ENCODE measurements at places on chromosomes 4 and X.

DNA sequence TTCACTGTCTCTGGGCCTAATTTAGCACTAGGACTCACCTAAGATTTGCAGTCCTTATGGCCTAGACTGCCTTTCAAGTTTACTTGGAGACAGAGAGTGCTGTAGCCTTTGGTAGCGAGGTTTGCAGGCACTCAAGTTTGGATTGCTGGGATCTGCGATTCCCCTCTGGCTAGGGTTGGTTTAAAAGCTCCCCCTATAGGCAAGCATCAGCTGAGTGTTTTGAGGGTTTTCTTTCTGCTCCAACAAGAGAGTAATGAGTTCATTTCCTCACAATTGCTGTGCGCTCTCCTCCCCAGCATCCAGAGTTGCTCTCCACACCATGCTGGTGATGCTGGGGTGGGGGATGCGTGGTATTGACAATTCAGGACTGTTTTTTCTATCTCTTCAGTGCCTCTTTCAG lies 206.9 kb downstream of the GLUD2 start:
- DNase-seq: no peak

GRCh38 chr4:121094297-121094966 lies 22.1 kb upstream of the NDNF start:
- no peak for DNase-seq

DNA sequence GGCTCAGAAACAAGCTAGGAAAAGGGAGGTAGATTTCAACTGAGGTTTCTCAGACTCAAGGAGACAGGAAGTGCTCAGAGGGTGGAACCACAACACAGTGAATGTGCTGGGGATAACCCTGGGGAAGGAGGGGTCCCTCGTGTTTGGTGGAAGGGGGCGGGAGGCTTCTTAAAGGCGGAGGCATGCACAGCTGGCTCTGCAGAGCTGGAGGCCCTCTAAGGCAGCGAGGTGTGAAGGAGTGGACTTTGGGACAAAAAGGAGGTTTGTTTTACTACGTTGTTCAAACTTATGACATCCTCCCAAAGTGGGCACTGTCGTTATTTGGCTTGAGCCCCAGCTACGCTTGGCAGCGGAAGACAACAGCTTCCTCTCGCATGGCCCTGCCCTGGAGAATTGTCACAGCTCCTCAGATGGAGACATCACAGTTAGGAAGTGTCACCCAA lies 21.7 kb upstream of the MTM1 start:
- DNase-seq: no peak

DNA sequence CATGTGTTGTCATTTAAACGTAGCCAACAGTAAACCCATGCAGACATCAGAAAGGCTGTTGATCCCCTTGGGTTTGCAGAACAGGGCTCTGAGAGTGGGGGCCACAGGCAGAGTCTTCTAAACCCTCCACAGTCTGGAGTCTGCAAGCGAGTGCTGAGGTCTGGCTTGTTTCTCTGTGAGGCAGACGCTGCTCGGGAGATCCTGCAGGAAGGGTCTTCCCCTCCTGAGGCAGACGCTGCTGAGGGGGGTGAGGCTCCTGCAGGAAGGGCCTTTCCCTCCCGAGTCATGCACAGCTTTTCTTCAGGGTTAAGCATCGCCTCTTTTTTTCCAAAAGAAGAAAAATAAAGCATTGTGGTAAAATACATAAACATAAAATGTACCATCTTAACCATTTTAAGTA lies 17.1 kb upstream of the PDE6B start:
- no peak for DNase-seq

DNA sequence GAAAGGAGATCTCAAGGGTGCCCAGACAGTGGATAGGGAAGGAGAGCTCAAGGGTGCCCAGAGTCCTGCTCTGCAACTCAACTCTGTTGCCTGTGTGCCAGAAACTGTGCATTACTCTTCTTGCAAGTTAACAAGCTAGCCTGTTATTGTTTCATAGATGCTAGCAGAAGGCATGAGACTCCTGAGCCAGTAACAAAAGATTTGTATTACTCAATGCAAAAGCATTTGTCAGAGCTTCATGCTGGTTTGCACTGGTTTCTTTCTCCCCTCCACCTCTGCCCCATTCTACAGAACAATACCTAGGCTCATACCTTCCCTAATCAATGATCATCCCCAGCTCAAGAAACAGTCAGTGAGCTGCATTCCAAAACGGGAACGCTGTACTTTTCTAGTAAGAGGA lies 124.5 kb upstream of the NEIL3 start:
- no peak for DNase-seq

GRCh38 chr4:74516303-74516702 lies 71.4 kb downstream of the AREG start:
- DNase-seq: no peak

- peak; percentile 49 for DNase-seq
Measured at GRCh38 chrX:134764202-134764785, 106.0 kb upstream of the PLAC1 start.

GRCh38 chr4:13706120-13706519 lies 78.6 kb upstream of the BOD1L1 start:
- peak; percentile 0 for DNase-seq

DNA sequence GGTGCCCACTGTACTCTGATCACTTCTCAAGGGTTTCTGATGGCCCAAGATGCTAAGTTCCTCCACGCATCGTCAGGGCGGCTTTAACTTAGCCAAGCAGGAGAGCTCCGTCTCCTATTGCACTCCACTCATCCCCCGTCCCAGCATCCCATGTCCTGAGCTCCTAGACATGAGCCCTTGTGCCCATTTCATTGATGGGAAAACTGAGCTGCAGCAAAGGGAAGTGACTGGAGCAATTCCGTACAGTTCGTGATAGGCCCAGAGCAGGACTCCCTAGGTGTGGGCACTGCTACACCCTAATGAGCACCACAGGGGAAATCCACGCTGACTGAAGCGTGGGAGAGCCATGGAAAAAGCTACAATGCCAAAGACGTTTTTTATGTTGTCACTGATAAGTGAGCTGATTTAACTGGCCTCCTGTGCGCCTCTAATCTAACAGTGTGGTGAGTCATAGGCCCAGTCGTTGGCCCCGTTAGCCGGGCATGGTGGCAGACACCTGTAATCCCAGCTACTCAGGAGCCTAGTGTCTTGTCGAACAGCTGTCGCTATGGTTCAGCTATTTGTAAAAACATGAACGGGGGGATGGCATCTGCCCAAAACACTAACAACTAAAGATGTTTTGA lies 14.9 kb downstream of the NSDHL start:
- DNase-seq: no peak

- DNase-seq: no peak
Measured at GRCh38 chr4:151641167-151641566, 119.6 kb downstream of the GATB start.

DNA sequence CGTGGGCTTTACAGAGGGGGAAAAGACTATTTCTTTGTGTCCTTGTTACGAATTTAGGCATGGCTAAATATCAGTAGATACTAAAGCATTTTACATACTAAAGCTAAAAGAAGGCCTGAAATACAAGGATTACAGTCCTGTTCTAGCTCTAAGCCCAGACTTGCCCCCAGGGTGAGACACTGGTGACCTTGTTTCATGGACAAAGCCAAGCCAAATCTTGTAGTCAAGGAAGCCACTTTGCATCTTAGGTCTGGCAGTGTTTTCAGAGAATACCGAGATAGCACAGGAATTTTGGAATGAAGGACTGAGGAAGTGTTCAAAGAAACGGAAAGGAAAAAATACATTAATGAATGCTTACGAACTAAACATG lies 733 bp upstream of the G3BP2 start:
- no peak for DNase-seq

DNA sequence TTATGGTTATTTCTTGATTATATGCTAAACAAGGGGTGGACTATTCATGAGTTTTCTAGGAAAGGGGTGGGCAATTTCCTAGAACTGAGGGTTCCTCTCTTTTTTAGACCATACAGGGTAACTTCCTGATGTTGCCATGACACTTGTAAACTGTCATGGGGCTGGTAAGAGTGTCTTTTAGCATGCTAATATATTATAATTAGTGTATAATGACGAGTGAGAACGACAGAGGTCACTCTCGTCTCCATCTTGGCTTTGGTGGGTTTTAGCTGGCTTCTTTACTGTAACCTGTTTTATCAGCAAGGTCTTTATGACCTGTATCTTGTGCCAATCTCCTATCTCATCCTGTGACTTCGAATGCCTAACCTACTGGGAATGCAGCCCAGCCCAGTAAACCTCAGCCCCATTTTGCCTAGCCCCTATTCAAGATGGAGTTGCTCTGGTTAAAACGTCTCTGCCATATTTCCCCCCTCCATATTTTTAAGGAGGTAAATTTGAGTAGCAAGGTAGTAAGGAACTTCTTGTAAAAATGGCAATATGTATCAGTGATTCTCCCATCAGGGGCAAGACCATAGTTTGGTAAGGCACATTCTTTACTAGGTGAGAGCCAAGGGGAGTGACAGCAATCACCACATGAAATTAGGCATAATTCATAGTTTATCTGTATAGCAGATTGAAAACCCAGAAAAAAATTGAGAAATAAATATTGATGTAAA lies 2.6 kb downstream of the CXCL2 start:
- no peak for DNase-seq

DNA sequence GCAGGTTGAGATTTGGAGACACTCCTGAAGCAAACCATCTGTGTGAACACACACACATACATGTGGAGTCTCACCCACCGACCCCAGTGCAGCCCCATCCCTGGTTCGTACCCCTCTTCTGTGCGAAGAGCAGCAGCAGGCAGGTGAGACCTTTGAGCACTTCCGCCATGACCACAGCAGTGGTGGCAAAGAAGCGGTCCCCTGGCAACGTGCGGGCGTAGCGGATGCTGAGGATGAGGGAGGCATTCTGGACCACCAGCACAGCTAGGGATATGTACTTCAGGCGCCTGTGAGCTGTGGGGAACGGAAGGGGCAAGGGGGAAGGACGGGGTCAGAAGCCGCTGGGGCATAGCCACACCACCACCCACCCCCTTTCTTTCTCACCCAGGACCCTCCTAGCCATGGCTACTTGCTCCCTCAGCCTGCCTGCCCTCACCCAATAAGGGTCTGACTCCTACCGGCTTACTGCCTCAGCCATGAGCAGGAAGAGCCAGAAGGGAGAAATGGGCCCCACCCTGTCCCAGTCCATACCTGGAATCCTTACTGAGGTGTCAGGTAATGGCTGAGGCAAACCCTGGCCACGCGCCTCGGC lies 1.6 kb downstream of the SLC35A2 start:
- DNase-seq: no peak

DNA sequence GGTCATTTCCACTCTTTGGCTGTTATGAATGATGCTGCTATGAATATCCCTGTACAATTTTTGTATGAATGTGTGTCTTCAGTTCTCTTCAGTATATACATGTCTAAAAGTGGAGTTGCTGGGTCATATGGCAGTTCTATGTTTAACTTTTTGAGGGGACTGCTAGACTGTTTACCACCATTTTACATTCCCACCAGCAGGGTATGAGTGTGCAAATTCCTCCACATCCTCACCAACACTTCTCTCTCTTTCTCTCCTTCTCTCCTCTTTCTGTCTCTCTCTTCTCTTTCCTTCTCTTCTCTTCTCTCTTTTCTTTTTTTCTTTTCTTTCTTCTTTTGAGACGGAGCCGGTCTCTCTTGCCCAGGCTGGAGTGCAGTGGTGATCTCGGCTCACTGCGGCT lies 7.8 kb downstream of the WWC2 start:
- no peak for DNase-seq

GRCh38 chr4:112954286-112954685 lies 95.2 kb upstream of the ANK2 start:
- peak; percentile 23 for DNase-seq

GRCh38 chr4:106707776-106708463 lies 328.2 kb downstream of the DKK2 start:
- no peak for DNase-seq

- DNase-seq: no peak
Measured at GRCh38 chr4:166527500-166527899, 654.5 kb downstream of the TLL1 start.

DNA sequence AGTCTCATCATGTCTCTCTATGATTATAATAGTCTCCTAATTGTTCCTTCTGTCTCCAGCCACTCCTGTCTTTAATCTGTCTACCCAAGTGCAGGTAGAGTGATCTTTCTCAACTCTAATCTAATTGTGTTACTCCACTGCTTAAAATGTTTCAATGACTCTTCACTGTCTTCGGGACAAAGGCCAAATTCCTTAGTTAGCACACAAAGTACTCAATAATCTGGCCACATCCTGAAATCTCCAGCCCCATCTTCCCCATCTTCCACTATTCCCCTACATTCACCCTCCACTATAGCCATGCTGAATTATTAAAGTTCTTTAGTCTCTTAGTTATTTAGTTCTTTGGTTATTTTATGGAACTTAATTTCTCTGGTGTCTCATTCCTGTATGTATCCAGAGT lies 353.3 kb downstream of the OPHN1 start:
- DNase-seq: no peak

- no peak for DNase-seq
Measured at GRCh38 chr4:53490965-53491622, 100.2 kb downstream of the LNX1 start.

DNA sequence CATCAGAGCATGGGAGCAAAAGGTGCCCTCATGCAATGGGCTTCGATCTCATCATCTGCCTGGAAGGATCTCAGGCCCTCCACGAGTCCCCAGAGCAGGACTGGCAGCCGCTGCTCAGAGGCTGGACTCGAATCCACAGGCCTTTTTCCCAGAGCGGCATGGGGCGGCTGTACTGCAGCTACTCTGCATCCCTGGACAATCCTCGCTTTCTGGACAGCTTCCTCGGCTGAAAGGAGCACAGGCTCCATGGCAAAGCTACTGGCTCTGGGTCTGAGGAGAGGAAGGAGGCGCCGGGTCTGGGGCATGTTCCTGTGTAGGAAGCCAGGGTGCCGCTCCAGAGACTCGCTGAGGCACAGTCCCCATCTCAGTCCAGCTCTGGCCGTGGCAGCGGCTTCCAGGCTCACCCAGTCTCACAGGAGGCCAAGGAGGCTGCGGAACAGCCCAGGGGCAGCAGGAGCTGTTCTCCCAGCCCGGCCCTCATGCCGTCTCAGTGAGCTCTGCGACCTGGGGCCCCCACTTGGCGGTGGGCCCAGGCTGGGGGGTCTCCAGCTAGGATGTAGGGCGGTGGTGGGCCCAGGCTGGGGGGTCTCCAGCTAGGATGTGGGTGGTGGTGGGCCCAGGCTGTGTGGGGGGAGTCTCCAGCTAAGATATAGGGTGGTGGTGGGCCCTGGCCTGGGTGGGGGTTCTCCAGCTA lies 2.7 kb upstream of the SPON2 start:
- DNase-seq: no peak

- DNase-seq: no peak
Measured at GRCh38 chr4:15914736-15915135, 23.8 kb downstream of the FGFBP1 start.

- no peak for DNase-seq
Measured at GRCh38 chrX:40984962-40985361, 100.3 kb upstream of the USP9X start.

DNA sequence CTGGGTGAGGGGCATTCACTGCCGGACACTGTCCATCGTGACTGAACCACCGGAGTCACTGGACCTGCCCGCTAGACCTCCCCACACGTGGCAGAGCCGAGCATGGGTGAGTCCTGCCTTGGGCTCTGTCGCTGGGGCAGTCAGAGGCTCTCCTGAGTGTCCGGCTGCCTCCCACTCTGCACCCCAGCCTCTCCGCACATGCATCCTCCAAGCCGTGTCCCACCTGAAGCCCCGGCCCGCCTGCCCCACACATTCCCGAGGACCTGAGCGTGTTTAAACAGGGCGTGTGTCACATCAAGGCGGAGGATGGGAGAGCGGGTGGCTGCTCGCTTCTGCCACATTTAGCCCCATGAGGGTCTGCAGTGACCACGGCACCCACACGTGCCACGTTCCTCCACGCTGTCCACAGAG lies 4.7 kb downstream of the CPLX1 start:
- DNase-seq: no peak

- DNase-seq: no peak
Measured at GRCh38 chr4:164251257-164251656, 502.7 kb upstream of the SMIM31 start.

Data from NCI-H2171 treated with DMSO at 0.1 percent for 48 hours (cell line).